IgD-negative memory B cell (primary cell): ENCODE measurements at places on chromosomes 13 and 19. TPM values are rescaled to one million over a fixed set of nuclear protein-coding genes. Genes with fewer than 3 reads are reported as not detected.

Gene KLC3
- not detected for polyA plus RNA-seq

Gene SIGLEC7
- not detected for polyA plus RNA-seq

Gene SMARCA4
- 18.5 TPM for polyA plus RNA-seq

Gene CGB2
- not detected for polyA plus RNA-seq

Gene AMER2
- polyA plus RNA-seq, result not detected

Gene SERP2
- polyA plus RNA-seq, result not detected

Gene ZNF675
- 37.3 TPM for polyA plus RNA-seq
